ENCODE measurements at places on chromosomes 16 and 17.

DNA sequence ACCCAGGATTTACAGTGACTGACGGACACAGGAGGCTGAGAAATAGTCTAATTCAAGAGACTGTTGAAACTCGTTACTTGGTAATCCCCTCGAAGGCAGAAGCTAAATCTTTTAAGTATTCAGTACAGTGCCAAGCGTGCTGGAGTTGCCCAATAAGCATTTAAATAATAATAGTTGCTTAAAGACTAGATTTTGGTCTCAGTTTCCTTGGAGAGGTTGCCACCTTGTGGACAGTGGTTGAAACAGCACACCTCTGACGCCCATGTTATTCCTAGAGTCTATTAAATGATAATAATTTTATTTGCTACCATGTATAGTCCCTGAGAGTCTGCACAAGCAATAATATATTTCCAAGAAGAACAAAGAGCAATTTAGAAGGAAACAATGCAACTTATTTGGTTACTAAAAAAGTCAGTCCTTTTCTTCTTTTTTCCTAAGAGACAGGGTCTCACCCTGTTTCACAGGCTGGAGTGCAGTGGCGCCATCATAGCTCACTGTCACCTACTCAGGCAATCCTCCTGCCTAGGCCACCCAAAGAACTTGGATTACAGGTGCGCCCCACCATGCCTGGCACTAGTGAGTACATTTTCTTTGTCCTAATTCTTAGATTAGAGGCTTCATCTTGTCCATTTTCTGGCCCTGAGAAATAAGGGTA lies 138.0 kb upstream of the NUDT7 start:
- peak; percentile 72 for DNase-seq

GRCh38 chr17:76381633-76382350 lies 2.6 kb upstream of the SPHK1 start:
- no peak for DNase-seq

DNA sequence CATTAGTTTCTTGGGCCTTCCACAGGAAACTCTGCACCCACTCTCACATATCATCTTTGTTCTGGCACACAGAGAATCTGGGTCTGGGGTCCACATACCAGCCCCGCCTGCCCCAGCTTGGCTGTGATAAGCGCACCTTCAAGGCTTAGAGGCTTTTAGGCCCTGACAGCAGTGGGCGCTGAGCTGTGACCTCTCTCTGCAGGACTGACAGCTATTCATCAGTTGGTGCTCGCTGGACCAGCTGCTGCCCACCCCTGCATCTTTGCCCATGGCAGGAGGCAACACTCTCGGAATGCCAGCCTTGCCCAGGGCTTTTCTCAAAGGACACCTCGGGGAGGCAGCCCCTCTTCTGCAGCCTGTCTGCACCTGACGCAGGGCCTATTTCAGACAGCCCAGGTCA lies 62.9 kb downstream of the SDK2 start:
- no peak for DNase-seq

GRCh38 chr16:69871708-69872107 lies 79.4 kb upstream of the CLEC18A start:
- DNase-seq: no peak

GRCh38 chr16:65896448-65897153 lies 469.9 kb upstream of the CDH5 start:
- no peak for DNase-seq

- no peak for DNase-seq
Measured at GRCh38 chr17:27733773-27734172, 66.6 kb downstream of the NOS2 start.

- peak; percentile 88 for DNase-seq
Measured at GRCh38 chr17:65560628-65561451, 608 bp downstream of the AXIN2 start.

- peak; percentile 57 for DNase-seq
Measured at GRCh38 chr17:78185981-78186691, 716 bp downstream of the TK1 start.

GRCh38 chr17:73462823-73463222 lies 151.0 kb upstream of the CDC42EP4 start:
- DNase-seq: no peak

- no peak for DNase-seq
Measured at GRCh38 chr16:49899991-49900695, 44.2 kb upstream of the ZNF423 start.

- DNase-seq: peak; percentile 51
Measured at GRCh38 chr17:59620518-59621259, 994 bp downstream of the CLTC start.

DNA sequence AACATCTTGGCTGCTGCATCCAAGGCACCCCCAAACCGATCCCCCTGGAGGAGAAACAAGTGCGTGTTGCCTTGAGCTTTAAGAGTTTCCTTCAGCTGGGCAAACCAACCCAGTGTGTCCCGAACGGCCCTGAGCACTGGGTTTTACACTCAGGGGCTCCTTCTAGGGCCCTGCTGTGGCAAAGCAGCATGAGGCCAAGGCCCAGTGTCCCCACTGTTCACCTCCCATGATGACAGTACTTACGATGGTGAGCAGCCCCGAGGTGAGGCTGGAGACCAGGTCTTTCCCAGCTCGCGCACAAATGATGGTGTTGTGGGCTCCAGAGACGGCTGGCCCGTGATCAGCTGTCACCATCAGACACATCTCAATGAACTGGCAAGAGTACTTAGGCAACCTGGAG lies 6.6 kb upstream of the KLHL11 start:
- DNase-seq: no peak

DNA sequence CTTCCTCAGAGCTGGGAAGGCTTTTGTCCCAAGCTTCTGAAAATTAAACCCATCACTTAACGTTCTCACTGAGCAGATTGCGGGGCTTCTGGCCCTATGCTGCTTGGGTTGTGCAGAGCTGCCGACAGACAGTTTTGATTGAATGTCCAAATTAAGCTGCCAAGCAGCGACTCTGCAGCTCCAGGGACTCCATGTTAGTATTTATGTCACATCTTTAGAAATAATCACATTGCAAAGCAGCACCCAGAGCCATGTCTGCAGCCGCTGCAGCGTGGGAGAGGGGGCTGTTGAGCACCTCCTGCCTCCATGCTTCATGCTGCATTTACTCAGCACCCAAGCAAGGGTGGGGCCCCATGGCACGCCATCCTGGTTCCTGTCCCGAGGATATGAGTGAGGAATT lies 178.2 kb upstream of the CACNG3 start:
- no peak for DNase-seq

DNA sequence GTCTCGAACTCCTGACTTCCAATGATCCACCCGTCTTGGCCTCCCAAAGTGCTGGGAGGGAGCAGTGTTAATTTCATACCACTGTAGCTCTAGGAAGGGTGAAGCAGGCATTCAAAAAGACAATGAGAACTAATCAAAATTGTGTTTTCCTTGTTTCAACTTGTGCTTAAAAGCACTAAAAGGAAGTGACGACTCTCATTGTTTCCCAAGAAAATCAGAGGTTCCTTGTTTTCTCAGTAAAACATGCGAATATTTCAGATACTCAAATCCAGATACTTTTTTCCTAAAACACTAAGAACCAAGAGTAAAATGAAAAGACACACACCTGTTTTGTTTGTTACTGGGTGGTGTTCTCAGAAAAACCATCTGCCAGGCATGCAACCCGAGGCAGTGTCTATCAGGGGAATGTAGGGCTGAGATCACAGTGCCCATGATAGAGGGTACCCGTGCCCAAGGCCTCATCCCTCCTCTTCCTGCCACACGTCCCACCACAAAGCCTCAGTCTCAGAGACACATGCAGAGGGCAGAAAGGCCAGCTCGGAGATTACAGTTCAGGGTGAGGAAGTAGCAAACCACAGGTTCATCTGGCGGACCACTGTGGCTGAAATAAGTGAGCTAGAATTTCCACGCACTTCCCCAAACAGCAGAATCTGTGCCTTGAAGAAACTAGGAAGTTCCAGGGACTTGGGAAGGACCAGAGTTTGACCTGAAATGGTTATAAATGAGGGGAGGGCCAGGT lies 33.7 kb downstream of the GINS3 start:
- DNase-seq: no peak

GRCh38 chr17:76833034-76833644 lies 35.1 kb upstream of the MGAT5B start:
- no peak for DNase-seq

DNA sequence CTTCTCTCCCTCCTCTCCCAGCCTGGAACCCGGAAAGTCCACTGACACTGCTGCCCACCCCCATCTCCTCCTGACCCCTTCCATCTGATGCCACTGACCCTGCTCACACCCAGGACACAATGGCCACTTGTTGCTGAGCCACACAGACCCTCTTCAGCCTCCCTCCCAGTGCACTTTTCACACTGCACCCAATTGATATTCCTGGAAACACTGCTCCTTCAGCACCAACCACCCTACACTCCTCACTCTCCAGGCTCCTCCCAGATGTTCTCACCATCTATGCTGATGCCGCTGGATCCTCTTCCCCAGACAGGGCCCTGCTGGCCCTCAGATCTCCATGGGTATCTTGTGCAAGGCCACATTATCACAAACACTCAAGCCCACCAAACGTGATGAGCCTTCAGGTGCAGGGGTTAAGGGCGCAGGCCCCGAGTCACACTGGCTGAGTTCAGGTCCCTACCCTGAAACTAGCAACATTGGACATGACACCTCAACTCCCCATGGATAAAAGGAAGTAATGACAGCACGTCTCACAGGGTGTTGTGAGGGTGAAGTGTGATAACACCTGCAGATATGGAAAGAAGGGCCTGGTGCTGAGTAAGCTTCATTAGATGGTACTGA lies 238.1 kb downstream of the ZNF423 start:
- DNase-seq: no peak

DNA sequence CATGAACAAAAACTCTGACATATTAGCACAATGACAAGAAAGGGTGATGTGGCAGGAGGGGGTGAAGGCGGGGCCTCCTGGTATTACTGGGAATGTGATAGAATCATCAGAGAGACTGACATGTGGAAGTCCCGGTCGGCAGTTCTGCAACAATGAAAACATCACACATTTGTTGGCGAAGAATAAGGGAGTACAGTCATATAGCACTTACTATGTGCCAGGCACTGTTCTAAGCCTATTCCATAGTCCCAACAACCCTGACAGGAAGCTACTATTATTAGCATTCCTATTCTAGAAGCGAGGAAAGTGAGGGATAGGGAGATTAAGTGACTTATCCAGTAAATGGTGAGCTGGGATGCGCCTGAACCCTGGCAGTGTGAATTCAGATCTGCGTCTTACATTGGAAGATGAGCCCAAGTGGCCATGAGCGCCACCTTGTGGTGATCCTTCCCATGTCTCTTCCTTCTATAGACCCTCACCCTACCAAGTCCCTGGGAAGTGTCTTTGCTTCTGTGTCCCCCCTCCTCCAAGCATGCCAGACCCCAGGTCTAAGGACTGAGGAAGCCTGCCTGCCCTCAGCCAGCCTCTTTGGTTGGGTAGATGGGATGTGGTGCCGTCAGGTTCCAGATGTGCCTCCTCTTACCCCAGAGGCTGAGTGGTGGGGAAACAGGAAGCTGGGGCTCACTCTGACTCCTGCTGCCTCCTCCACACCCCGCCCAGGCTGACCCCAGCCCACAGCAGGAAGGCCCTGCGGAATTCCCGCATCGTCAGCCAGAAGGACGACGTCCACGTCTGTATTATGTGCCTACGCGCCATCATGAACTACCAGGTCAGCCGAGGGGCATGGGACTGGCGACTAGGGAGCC lies 14.0 kb downstream of the FMNL1 start:
- DNase-seq: peak; percentile 85

- DNase-seq: no peak
Measured at GRCh38 chr16:8237452-8237851, 352.9 kb downstream of the TMEM114 start.

- no peak for DNase-seq
Measured at GRCh38 chr17:55845385-55845784, 94.5 kb downstream of the PCTP start.

DNA sequence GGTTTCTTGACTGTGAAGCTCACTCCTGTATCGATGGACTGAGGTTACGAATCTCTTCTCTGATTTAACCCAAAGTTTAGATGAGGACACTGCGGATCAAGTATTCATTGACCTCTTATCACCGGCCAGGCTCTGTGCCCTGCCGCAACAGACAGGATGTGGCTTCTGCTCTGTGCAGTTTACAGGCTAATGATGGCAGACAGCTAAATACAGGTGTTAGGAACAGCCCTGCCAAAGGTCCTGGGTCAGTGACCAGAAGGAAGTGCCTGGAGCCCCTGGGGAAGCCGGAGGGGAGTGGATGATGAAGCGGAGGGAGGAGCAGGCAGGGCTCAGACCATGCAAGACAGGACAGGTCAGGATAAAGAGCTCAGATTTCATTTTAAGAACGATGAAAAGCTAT lies 44.4 kb downstream of the HAPSTR1 start:
- no peak for DNase-seq

GRCh38 chr16:89388536-89388935 lies 101.8 kb downstream of the ANKRD11 start:
- DNase-seq: no peak

DNA sequence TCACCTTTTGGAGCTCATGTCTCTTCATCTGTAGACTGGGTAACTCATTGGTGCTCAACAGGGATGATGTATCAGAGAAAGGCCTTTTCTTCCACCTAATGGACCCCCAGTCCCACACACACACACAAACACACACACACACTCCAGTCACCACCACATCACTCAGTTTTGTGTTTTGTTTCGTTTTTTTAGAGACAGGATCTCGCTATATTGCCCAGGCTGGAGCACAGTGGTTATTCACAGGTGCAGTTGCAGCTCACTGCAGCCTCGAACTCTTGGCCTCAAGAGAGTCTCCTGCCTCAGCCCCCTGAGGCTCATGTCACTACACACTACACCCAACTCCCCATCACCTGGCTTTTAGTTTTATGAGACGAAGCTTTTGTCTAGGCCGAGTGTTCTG lies 55.6 kb downstream of the SF3B3 start:
- no peak for DNase-seq

DNA sequence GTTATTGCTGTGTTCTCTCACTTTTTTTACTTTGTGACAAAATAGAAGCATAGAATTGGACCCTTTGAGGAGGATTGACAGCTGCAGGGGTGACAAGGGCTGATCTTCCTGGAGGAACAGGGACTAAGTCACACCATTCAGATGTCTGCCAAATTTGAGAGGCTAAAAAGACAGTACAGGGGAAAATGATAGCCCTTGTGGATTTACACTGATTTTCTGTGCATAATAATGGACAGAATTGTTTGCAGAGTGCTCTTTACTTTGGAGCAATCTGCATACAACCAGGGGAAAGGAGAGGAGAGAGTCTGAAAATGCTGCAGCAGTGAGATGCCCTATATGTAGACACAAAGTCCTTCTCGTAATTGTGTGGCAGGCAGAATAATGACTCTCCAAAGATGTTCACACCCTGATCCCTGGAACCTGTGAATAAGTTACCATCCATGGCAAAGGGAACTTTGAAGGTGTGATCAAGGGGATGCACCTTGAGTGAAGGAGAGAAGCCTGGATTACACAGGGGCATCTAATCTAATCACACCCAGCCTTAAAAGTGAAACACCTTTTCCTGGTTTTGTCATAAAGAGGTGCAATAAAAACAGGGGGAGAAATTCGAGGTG lies 221.4 kb upstream of the CPHXL start:
- DNase-seq: no peak

DNA sequence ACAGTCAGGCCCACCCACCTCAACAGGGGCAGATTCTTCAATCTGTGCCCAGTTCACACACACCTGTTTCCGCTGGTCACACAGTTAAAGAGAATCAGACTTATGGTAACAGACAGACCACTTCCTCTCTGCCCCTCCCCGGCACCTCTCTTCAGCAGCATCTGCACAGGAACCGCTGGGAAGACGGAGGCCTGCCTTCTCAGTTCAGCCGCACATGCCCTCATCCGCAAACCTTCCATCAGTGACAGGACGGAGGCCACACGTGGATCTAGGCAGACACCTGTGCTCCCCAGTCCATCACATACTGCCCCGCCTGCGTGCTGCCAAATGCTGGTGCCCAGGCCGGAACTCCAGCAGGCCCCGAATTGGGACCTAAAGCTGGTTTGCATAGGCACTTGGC lies 10.3 kb downstream of the PHB1 start:
- no peak for DNase-seq
